ENCODE measurements at places on chromosomes 16 and 17. TPM values are rescaled to one million over a fixed set of nuclear protein-coding genes. Genes with fewer than 3 reads are reported as not detected.

GRCh38 chr16:83059237-83059636, 432.5 kb downstream of the CDH13 start:
- DNase-seq: no peak

The WFIKKN2 gene
- total RNA-seq: 0.14 TPM

DNA sequence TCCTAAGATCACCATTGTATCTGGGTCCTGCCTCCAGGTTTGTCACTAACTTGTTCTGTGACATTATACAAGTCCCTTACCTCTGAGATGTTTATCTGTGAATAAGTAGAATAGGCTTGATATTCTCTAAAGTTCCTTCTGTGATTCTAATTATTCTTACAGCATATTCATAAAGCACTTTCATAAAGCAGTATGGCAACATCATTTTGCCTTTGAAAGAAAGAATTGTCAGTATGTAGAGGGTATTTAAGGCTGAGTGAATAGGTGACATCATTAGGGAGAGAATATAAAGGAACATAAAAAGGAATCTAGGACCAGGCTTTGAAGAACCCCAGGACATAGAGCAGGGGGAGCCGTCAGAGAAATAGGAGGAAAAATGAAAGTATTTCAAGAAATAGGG, 15.6 kb downstream of the VMP1 start:
- no peak for DNase-seq

The FAM20A gene
- total RNA-seq: 24.8 TPM

DNA sequence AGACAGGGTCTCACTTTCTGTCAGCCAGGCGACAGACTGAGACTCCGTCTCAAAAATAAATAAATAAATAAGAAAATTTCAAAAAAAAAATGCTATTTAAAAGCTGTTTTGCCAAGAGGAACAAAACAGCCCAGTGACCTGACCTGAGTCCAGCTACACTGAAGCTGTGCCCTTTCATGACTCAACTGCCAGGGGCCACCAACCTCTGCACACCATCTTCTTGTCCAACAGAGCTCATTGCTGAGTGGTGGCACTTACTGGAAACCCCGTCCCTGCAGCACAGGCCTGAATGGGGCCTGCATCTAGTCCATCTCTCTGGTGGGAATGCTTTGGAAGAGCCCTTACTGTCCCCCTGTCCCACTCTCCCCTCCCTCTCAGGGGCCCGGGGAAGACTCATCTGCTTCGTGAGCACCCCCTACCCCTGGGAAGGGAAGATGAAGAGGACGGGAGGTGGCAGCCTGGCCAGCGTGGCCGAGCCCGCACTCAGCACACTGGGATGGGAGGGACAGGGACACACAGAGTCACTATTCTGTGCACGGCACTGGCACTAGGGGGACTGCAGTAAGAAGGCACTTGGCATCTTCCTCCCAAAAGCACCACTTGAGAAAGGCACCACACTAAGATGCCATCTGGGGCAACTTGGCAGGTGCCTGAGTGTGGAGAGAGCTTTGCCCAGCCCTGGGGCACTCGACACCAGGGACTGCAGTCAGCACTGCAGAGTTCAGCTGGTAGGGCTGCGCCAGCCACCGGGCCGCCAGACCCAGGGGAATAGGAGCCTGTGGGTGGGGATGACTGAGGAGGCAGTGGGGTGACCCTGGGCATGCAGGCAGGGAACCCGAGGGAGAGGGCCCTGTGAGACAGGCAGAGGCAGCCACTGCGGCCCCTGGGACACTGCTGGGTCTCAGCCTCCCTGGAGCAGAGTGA, 13.5 kb downstream of the FBXO31 start:
- no peak for DNase-seq

The PRKCB gene
- total RNA-seq: 3.4 TPM

The ACSM2B gene
- not detected for total RNA-seq

DNA sequence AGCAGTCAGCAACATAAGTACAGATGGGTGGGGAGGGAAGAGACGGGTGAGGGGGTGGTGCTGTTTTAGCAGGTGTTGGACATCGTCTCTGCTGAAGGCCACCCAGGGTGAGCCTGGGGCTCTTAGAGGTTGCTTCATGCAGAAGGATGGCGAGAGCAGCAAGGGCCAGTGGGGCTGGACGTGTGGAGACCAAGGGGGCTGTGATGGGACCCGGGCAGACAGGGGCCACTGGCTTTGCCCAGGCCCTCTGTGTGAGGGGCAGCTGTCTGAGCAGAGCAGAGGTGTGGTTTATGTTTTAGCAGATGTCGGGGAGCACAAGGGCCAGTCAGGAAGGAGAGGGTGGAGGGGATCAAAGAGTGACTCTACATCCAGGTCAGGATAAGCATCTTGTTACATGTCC, 4.8 kb downstream of the NARF start:
- DNase-seq: no peak

Measured in thoracic aorta (tissue), 2 donors.